CD4-positive, alpha-beta T cell treated with Interleukin-4 for 1 hour (primary cell): ENCODE measurements at places on chromosomes 12 and 14.
A peak's percentile ranks its signal among the peaks of the same experiment; 100 is the strongest.

DNA sequence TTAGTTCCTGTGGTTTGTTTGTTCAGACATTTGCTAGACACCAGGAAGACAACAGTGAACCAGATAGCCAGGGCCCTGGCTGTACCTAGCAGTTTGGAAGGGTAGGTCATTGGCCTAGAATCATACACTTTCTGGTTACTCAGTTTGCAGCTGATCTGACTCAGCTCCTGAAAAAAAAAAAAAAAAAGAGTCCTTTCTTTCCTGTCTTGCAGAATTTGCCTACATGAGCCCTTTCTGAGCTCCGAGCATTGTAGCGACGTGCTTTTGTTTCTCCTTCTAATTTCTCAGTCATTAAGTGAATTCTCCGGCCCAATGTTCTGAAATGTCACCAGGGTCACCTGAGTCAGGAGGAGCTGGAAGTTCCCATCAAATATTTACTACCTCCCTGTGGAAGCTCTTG is 2.4 kb downstream of the CABP1 start:
- no peak for DNase-seq

DNA sequence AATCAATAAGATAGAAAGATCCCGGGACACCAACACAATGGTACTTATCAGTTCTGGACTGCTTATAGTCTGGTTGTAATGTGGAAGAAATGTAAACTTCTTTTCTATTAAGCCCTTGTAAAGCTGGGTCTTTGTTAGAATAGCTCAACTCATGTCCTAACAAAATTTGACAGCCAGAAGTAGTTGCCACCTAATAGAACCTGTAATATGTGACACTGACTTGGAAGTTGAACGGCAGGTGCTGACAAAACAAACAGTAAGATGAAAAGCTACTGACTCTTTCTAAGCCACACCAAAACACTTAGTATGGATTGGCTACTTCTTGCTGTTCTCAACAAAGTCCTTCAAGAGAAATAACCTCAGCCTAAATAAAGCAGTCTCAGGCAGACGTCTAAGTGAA is 56.6 kb downstream of the KIF21A start:
- no peak for DNase-seq

DNA sequence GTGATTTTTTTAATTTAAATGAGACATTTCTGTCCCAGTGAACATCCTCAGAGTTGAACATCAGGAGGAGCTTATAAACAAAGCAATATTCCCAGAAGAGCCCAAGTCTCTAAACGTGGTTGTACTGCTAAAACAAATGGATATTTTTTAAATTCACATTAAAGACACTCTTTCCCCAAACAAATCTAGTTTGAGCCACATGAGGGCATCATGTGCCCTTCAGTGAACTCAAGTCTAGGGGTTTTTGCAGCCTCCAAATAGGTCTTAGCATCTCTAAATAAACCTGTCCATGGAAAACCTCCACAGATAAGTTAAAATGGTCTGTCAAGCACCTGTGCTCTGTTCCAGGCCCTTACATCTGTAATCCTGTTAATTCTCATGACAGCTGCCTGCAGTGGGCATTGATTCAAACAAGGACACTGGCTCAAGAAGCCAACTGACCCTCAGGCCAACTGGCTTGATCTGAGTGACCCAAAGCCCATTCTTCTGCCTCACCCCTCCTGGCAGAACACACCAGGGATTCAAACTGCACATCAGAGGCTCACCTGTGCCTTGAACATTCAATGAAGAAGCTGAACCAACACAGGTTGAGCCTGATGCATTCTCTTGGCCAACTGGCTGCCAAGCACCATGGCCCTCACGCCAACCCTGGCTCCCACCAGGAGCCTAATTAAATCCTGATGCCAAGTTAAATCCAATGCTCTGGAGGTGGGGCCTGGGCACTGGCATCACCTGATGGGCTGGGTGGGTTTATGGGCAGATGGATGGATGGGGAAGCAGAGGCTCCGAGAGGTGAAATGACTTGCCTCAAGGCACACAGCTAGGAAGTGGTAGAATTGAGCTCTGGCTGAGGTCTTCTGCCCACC is 8.6 kb downstream of the ISCU start:
- no peak for DNase-seq

GRCh38 chr12:22687361-22688076 is 62.5 kb downstream of the ETNK1 start:
- no peak for DNase-seq

- no peak for DNase-seq
These were observed 22.7 kb downstream of the MGST1 start for GRCh38 chr12:16370096-16370495.

GRCh38 chr14:91295276-91295845 is 50.9 kb upstream of the GPR68 start:
- no peak for DNase-seq

DNA sequence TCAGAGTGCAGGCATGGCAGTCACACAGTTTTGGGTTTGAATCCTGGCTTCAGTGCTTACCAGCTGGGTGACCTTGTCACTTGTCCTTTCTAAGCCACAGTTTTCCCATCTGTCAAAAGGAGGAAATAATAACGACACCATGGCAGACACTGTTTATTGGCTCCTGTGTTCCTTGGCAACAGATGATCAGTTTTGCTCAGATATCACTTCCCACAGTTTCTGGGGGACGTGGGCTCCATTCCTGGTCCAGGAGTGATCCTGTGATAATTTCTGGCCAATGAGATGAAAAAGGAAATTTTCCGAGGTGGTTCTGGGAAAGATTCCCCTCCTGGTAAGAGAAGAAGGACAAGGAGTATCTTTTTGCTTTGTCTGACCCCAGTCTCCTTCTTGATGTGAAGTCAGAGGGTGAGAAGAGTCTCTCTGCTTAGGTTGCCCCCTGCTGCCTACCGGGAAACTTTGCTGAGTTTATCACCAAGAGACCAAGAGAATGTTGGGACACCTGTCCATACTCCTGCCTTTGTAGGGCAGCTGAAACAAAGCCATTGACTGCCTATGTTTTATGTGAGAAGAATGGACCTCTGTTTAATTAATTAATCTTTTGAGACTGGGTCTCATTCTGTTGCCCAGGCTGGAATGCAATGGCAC is 178.9 kb upstream of the NRXN3 start:
- DNase-seq = no peak

DNA sequence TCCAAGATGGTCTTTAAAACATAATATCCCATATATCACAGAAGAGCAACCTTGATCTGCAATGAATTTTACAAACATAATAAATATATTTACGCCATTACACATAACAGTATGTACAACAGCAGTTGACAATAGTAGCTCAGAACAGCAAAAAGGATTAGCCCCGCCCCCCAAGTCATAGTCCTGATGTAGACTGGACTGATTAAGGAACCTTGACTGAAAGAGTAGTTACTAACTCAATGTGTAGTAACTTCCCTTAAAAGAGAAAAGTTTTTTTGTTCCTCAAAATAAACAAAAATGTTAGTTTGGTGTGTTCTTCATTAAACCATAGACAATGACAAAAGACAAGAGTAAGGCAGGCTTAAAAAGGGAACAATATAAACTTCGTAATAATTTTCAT is 44.5 kb downstream of the GTF2A1 start:
- peak; percentile 52 for DNase-seq

DNA sequence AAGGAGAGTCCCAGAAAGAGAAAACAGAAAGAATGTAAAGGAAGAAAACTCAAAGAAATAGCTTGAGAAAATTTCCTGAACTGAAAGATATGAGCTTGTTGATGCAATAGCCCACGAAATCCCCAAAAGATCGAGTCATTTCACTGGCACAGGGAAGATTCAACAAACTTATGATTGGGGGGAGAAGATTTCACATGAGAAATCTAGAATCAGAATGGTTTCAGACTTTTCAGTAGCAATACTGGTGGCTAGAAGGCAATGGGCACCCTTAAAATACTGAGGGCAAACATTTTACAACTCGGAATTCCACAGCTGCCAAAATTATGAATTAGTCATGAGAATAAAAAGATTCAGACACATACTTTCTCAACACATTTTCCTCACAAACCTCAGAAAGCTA is 8.9 kb upstream of the KRT7 start:
- no peak for DNase-seq

GRCh38 chr12:95857156-95857555 is 1.6 kb upstream of the SNRPF start:
- no peak for DNase-seq

GRCh38 chr14:26217778-26218177 is 380.1 kb downstream of the NOVA1 start:
- DNase-seq = no peak

DNA sequence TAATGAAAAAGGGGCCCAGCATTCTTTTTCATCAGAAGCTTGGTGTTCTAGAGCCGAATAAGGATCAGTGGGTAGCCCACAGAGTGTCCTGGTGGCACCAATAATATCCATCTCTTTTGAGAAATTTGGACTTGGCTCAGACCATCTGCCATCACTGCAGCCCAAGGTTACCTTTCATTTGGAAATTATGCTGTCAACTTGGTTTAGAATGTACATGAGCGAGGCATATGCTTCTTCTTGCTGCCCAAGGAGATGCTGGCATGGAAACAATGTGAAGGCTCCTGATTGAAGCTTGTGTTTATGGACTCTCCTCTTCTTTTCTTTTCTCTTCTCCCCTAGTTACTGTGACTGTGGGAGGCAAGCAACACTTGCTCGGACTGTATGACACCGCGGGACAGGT is 50.0 kb downstream of the GPHB5 start:
- DNase-seq = no peak

DNA sequence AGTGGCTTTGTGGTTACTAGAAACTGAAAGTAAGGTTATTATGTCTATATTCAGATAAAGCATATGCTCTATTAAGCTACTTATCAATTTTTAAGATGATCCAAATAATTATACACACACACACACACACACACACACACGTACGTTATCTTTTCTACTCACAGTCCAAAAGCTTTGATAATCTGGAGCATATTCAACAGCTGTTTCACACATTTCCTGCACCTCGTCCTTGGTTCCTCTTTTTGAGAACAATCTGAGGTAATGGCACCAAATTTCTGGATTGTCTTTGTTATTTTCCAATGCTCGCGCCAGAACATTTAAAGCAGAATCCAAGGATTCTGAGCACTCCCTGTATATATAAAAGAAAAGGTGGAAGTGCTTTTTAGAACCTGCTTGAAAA is 37.5 kb downstream of the ZFC3H1 start:
- peak; percentile 4 for DNase-seq

DNA sequence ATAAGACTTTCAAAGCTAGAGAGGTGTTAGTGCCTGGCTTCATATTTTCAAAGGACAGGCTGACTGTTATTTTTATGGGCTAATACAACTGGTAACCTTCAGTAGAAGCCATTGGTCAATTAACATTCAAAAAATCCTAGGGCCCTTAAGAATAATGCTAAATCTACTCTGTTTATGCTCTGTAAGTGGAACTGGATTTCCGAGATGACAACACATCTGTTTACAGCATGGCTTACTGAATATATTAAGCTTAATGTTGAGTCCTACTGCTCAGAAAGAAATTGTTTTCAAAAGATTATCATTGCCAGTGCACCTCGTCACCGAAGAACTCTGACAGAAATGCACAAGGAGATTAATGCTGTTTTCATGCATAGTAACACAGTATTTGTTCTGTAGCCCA is 239.9 kb downstream of the TMTC2 start:
- DNase-seq = no peak

DNA sequence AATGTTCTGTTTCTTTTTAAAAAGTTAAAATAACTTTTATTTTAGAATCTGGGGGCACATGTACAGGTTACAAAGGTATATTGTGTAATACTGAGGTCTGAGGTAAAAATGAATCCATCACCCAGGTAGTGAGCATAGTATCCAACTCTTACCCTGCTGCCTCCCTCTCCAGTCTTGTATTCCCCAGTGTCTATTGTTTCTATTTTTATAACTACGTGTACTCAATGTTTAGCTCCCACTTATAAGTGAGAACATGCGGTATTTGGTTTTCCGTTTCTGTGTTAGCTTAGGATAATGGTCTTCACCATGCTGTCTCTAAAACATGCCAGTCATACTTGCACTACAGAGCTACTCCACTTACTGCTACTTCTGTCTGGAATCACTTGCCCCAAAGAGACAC is 8.4 kb downstream of the FBXO33 start:
- DNase-seq = no peak

DNA sequence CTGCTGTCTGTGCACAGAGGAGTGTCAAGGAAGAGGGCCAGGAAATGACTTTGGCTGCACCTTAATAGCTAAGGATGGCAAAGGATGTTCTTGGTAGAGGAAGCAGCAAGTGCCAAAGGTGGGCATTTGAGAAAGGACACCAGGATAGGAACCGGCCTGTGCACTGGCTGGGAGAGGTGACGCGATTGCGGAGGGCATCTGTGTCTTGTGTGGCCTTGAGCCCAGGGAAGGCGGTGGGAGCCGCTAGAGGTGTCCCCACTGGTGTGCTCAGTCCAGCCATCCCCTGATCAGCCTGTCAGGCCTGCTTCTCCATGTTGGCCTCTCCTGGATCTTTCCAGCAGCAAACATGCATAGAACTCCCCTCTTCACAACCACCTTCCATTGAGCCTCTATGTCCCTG is 30.2 kb downstream of the PAPLN start:
- no peak for DNase-seq

DNA sequence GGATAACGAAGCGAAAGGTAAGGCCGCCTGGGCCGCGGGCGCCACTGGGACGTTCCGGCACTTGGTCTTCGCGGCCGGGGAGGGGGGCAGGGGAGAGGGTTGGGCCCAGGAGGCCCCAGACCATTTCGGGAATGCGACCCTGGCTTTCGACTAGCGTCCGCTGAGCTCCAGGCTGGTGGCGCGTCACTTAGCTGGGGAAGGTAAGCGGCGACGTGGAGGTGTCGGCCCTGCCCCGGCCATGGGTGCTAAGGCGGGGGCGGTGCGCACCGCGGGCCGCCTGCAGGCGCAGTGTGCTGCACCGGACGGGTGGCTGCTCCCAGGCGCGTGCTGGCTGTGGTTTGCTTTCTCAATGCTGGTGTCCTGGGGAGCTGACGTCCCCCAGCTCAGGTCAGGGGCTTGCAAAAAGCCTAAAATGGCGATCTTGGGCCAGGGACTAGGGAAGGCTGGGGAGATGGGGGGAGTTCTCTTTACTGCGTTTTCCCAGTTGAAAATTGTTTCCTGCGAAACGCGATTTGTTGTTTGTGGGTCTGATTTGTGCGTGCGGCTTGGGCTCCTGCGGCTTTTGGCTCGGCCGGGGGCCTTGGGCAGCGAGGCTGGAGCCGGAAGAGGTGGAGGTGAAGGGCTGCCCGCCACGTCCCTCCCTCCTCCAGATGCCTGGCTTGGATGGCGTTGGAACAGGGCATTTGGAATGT is 1.2 kb downstream of the HOXC10 start:
- DNase-seq = no peak

GRCh38 chr12:29639893-29640495 is 142.5 kb upstream of the OVCH1 start:
- DNase-seq = no peak

GRCh38 chr14:22007784-22008412 is 334.3 kb upstream of the OR4E1 start:
- no peak for DNase-seq

GRCh38 chr14:94702629-94703028 is 67.3 kb downstream of the GSC start:
- DNase-seq = no peak

- peak; percentile 9 for DNase-seq
These were observed 57.0 kb upstream of the NPFF start for GRCh38 chr12:53564278-53564677.

- no peak for DNase-seq
These were observed 19.9 kb upstream of the PAPLN start for GRCh38 chr14:73217411-73217810.
